ENCODE measurements at places on chromosomes 11 and 22.

DNA sequence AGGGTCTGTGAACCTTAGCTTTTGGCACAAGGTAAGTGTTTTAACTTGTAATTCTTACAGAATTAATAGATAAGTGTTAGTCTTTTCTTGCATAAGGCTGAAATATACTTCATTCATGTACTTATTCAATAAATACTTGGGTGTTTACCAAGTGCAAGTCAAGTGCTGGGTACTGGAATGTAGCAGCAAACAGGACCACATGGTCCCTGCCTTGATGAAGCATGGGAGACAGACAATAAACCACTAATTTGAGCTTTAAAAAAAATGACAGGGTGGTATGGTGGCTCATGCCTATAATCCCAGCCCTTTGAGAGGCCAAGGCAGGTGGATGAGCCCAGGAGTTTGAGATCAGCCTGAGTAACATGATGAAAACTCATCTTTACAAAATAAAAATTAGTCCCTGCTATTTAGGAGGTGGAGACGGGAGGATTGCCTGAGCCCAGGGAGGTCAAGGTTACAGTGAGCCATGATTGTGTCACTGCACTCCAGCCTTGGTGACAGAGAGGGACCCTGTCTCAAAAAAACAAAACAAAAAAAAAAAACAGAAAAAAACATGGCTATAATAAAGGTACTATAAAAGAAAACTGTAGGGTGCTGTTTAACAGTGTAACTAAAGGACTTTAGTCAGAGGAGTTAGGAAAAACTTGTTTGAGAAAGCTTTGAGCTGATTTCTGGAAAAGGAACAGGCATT is 11.1 kb downstream of the CCDC83 start:
- no peak for DNase-seq

GRCh38 chr11:294780-295179 is 4.5 kb downstream of the IFITM5 start:
- no peak for DNase-seq

- no peak for DNase-seq
These were observed 26.2 kb upstream of the LDLRAD3 start for GRCh38 chr11:35917676-35918075.

DNA sequence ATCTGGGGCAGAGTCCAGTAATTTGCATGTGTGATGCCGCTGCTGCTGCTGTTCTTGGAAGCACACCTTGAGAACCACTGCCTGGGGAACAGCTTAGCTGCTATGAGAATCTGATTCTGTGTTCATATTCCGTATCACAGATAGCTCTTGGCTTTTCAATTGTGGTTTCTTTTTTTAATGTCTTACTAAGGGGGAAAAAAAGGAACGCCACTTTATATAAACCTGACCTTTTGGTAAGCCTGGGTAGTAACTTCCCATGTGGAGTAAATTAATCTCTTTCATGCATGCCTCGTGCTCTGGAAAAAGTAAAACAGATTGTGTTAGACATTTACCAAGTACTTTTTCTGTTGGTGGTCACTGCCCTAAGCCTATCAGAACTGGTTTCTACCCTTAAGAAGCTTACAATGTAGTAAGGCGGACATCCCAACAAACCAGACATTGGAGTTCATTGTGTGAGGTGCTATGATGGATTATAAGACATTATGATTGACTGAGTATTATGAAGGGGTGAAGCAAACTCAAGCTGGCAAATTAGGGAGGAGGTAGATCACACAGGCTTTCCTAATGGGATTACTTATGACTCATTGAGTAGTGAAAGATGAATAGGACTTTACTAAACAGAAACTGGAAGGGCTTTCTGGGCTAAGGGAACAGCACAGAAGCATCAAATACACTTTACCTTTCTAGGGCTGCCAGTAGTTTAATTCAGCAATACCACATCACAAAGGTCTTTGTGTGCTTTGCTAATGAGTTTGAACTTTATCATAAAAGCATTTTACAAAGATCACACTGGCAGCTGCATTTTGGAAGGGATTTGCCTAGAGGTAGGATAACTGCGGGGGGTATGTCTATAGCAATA is 64.7 kb downstream of the MAML2 start:
- DNase-seq, result no peak

Measured in HEK293T (cell line).